ENCODE measurements at places on chromosomes 3 and 15.
A peak's percentile ranks its signal among the peaks of the same experiment; 100 is the strongest.

DNA sequence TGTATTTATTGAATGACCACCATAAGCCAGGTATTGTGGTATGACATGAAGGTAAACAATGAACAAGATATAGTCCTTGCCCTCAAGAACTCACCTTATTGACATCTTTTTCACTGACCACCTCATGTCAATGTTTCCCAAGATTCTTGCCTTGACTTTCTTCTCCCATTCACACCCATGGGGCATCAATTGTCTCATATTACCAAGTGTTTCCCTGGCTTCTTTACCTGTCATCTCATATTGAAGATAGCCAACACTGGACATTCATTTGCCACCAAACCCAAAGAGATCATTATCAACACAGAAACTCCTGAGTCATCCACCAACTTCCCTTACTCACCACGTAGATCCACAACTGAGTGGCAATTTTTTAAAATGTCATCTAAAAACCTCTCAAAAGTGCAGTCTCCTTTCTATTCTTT lies 2.2 kb downstream of the EFHB start:
- no peaks in the 10 kb centered on the region for H3K4me1 ChIP-seq
- H3K27ac ChIP-seq, result no peak overlapping the region
- H3K27me3 ChIP-seq, result no peaks in the 10 kb centered on the region

DNA sequence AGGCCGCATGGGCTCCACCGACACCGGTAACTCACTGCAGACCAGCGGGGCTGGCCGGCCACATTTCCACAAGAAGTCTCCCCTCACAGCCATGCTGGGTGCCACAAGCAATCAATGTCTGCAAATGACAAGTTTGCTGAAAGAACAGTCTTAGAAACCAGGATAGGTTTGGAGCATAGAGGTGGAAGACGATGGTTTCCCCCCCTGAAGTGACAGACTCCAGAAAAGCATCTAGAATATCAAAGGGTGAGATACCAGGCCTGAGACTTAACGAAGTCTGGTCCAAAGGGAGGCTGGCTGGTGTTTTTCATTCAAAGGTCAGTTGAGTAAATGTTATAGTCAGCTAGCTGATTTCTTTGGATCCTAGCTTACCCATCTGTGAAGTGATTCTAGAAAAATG lies 50.0 kb upstream of the WNT5A start:
- no peaks in the 10 kb centered on the region for H3K36me3 ChIP-seq
- H3K4me1 ChIP-seq, result no peaks in the 10 kb centered on the region
- no peak overlapping the region for H3K4me3 ChIP-seq
- no peak for DNase-seq

DNA sequence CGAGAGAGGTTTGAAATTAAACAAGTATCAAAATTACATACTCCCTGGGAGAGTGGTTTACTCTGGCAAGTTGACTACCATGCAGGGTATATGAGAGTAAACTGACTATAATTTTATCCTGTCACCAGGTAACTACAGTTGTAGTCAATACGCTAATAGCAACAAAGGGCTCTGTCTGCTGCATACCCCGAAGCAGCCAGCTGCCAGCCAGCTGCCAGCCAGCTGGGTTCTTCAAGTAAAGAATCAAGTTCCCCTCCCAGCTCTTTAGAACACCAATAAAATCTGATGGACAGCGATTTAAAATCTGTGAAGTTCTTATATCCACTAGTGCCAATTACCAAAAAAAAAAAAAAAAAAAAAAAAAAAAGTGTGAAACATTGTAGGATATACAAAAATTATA lies 417.7 kb upstream of the CFAP20DC start:
- H3K4me1 ChIP-seq, result peaks cover 14% of the 10 kb centered on the region
- H3K36me3 ChIP-seq, result no peaks in the 10 kb centered on the region
- no peaks in the 10 kb centered on the region for H3K27me3 ChIP-seq
- no peak for DNase-seq
- H3K27ac ChIP-seq, result no peak overlapping the region

DNA sequence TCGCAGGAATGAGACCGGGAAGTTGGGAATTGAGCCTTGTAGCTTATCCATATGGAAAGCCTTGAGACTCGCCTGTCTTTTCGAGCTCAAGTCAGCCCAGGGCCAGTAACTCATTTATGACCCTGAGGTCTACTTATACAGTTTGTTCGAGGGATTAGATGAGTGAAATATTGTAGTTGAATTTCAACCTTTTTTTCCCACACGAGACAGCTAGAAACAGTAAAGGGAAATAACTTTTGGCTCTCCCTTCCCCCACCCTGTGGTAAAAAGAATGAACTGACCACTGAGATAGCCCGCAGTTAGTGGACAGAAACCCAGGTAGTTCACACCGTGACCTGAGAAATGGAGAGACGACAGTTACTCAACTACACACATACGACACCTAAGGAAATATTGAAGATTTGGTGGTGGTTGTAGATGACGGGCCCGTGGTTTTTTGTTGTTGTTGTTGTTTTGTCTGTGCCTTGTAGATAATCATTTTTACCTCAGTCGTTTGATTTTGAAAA lies 841 bp downstream of the EIF3J start:
- H3K4me3 ChIP-seq, result peak overlapping the region; percentile 82
- peak overlapping the region; percentile 94 for H3K27ac ChIP-seq
- H3K4me1 ChIP-seq, result peaks cover 30% of the 10 kb centered on the region
- no peaks in the 10 kb centered on the region for H3K36me3 ChIP-seq
- no peak for DNase-seq

- H3K4me1 ChIP-seq, result peaks cover 8% of the 10 kb centered on the region
- no peaks in the 10 kb centered on the region for H3K27me3 ChIP-seq
- H3K27ac ChIP-seq, result no peak overlapping the region
- H3K36me3 ChIP-seq, result no peaks in the 10 kb centered on the region
- no peak overlapping the region for H3K4me3 ChIP-seq
Observed at GRCh38 chr3:48617559-48617958, 4.0 kb downstream of the TMEM89 start.

DNA sequence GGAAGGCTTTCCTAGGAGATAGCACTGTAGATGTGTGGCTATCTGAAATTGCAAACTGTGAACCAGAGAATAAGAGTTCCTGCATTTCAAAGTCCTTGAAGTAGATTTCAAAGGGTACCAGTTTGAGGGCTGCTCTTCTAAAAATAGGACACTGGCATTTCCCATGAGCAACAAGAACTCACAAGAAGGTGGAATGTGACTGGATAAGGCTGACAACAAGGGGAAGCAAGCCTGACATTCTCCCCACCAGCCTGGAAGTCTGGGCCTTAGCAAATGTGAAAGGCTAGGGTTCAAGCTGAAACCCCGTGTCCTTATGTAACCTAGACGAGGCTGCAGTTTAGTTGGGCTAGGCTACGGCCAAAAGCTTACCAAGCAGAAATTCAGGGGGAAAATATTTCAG lies 18.7 kb upstream of the TJP1 start:
- H3K4me3 ChIP-seq, result no peak overlapping the region
- peaks cover 35% of the 10 kb centered on the region for H3K4me1 ChIP-seq
- no peaks in the 10 kb centered on the region for H3K36me3 ChIP-seq
- DNase-seq, result no peak
- H3K27me3 ChIP-seq, result no peaks in the 10 kb centered on the region

DNA sequence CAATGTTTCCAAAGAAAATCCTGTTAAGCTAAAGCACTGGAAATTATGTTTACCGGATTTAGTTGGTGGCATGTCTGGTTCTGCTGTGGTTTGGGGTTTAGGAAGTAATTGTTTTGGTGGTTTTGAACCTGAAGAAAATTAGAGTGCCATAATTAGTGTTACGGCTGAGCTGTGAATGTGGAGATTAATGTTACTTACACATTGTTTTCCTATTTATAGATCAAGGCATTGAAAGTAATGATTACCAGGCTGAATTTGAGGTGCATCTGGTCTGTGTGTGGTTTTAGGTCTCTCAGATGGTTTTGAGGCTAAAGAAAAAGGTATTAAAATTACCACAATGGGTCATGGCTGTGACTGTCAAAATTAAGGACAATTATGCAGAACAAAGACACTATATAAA lies 128.9 kb downstream of the TFG start:
- DNase-seq, result no peak
- H3K27ac ChIP-seq, result no peak overlapping the region
- no peaks in the 10 kb centered on the region for H3K27me3 ChIP-seq
- no peaks in the 10 kb centered on the region for H3K36me3 ChIP-seq
- H3K4me1 ChIP-seq, result no peaks in the 10 kb centered on the region
- no peak overlapping the region for H3K4me3 ChIP-seq

- no peak for DNase-seq
- H3K27me3 ChIP-seq, result no peaks in the 10 kb centered on the region
- H3K36me3 ChIP-seq, result no peaks in the 10 kb centered on the region
- H3K4me1 ChIP-seq, result peaks cover 13% of the 10 kb centered on the region
Observed at GRCh38 chr3:43243590-43244587, 42.5 kb upstream of the SNRK start.

DNA sequence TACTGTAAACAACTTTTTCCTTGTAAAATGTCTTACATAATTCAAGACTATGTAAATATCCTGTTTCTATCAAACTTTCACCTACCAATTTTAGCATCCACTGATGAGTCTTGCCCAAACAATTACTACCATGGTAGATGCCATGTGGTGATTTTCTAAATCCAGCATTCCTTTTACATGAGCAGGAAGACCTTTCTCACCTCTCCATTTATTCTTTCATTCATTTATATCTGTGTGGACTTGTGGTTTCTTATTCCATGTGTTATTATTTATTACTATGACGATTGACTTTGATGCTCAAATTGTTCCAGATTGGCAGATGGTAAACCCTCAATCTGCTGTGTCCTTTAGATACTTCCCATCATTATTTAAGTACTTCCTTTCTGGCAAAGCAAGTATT lies 62.4 kb downstream of the IFT57 start:
- no peaks in the 10 kb centered on the region for H3K27me3 ChIP-seq
- H3K36me3 ChIP-seq, result no peaks in the 10 kb centered on the region
- H3K4me1 ChIP-seq, result no peaks in the 10 kb centered on the region
- DNase-seq, result no peak
- H3K27ac ChIP-seq, result no peak overlapping the region

- no peaks in the 10 kb centered on the region for H3K36me3 ChIP-seq
- H3K27ac ChIP-seq, result no peak overlapping the region
- no peak overlapping the region for H3K4me3 ChIP-seq
- DNase-seq, result no peak
- H3K4me1 ChIP-seq, result no peaks in the 10 kb centered on the region
Observed at GRCh38 chr3:132183811-132184210, 133.4 kb upstream of the ACP3 start.

DNA sequence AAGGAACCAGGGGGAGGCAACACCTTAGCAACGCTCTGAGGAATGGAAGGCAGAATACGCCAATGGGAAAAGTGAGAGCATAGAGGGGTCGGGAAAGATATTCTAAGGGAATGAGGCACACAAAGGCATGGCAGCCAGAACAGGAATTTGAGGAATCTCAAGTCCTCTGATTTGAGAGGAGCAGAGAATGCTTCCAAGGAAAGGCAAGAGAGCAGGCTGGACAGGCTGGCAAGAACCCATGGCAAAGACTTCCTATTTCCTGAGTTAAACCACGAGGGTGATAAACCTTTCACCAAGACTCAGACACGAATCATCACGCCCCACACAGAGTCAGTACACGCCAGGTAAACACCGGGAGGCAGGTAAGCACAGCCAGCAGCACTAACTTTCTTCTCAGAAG lies 109.8 kb downstream of the IGF2BP2 start:
- H3K27me3 ChIP-seq, result no peaks in the 10 kb centered on the region
- peak overlapping the region; percentile 2 for H3K4me3 ChIP-seq
- H3K36me3 ChIP-seq, result peaks cover 3% of the 10 kb centered on the region
- peak overlapping the region; percentile 94 for H3K27ac ChIP-seq
- peaks cover 77% of the 10 kb centered on the region for H3K4me1 ChIP-seq
- no peak for DNase-seq

DNA sequence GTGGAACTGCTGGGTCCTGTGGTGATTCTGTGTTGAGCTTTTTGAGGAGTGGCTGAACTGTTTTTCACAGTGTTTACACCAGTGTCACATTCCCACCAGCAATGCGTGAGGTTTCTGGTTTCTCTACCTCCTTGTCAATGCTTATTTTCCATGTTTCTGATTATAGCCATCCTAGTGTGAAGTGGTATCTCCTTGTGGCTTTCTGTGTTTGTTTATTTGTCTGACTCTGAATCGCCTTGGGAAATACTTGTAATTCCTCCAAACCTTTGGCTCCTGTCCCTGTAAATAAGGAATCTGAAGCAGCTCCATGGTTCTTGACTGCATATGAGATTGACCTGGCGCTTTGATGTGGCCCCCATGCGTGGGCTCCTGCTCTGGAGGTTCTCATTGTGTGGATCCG lies 20.6 kb downstream of the FAN1 start:
- no peak overlapping the region for H3K4me3 ChIP-seq
- DNase-seq, result no peak

DNA sequence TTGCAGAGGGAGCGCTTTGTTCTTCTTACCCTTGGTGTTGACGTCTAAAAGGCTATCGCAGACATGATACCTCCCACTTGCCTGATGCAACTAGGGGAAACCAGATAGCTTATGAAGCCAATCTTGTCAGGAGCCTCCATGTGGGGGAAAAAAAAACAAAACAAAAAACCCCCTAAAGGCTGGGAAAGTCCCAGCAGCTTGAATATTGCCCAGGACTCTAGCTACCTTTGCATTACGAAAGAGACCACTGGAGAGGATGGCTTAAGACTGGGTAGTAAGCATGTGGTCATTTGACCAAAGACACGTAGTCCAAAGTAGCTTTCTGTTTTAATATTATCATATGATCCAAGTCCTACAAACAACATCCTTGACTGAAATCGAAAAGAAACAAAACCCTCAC lies 120.7 kb upstream of the WNT5A start:
- no peak overlapping the region for H3K4me3 ChIP-seq
- H3K27me3 ChIP-seq, result no peaks in the 10 kb centered on the region
- H3K36me3 ChIP-seq, result no peaks in the 10 kb centered on the region
- no peak overlapping the region for H3K27ac ChIP-seq
- DNase-seq, result no peak

GRCh38 chr3:65080432-65080831 lies 392.6 kb upstream of the ADAMTS9 start:
- H3K36me3 ChIP-seq, result no peaks in the 10 kb centered on the region
- H3K27ac ChIP-seq, result no peak overlapping the region
- H3K27me3 ChIP-seq, result no peaks in the 10 kb centered on the region
- H3K4me1 ChIP-seq, result no peaks in the 10 kb centered on the region
- H3K4me3 ChIP-seq, result no peak overlapping the region
- no peak for DNase-seq

DNA sequence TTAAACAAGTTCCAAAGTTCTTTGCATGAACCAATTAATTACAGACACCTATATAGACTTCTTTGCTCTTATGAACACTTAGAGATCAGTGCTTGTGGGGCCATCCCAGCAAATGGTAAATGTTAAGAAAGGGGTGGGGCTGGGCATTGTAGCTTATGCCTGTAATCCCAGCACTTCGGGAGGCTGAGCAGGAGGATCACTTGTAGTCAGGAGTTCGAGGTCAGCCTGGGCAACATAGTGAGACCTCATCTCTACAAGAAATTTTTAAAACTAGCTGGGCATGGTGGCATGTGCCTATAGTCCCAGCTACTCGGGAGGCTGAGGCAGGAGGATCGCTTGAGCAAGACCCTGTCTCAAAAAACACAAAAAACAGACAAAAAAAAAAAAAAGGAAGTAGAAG lies 19.4 kb upstream of the STARD5 start:
- no peaks in the 10 kb centered on the region for H3K36me3 ChIP-seq
- H3K4me1 ChIP-seq, result peaks cover 3% of the 10 kb centered on the region
- no peak overlapping the region for H3K27ac ChIP-seq
- H3K27me3 ChIP-seq, result peaks cover 11% of the 10 kb centered on the region

- no peak for DNase-seq
- no peak overlapping the region for H3K4me3 ChIP-seq
- no peaks in the 10 kb centered on the region for H3K4me1 ChIP-seq
- no peaks in the 10 kb centered on the region for H3K27me3 ChIP-seq
- H3K27ac ChIP-seq, result no peak overlapping the region
Observed at GRCh38 chr15:48486228-48486627, 155.0 kb downstream of the DUT start.
